Fibroblast of the aortic adventitia (primary cell): ENCODE measurements at places on chromosomes 7 and 10.

GRCh38 chr10:130707389-130707979 is 571.3 kb downstream of the GLRX3 start:
- DNase-seq = no peak

DNA sequence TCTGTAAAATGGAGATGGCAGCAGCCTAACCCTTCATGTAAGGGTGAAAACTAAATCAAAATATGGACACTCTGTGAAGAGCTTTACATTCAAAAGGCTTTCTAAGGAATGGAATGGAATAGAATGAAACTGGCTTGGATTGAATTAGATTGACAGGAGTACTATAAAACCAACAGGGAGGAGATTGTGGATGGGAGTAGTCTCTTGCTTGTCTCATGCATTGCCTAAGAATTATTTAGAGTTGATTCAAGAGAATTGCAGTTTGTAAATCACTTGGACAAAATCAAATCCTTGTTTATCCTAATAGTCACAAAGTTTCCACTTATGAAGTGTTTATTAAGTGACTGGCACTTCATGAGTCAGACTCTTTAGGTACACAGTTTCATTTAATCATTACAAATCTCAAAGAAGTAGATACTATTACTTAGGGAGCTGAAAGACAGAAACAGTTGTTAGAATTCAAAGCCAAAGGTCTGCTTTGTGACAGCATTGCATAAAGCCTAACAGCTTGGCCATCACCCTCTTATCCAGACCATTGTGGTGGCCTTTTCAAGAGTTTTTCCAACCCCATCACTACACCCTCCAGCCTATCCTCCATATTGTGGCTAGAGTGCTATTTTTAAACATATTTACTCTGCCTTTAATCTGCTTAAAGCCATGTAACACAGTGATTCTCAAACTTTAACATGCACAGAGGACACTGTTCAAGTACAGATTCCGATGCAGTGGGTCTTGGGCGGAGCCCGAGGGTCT is 91.9 kb upstream of the GHITM start:
- DNase-seq = no peak

GRCh38 chr7:129356176-129356575 is 78.1 kb upstream of the STRIP2 start:
- DNase-seq = no peak

GRCh38 chr10:12639996-12640944 is 290.9 kb downstream of the CAMK1D start:
- no peak for DNase-seq

DNA sequence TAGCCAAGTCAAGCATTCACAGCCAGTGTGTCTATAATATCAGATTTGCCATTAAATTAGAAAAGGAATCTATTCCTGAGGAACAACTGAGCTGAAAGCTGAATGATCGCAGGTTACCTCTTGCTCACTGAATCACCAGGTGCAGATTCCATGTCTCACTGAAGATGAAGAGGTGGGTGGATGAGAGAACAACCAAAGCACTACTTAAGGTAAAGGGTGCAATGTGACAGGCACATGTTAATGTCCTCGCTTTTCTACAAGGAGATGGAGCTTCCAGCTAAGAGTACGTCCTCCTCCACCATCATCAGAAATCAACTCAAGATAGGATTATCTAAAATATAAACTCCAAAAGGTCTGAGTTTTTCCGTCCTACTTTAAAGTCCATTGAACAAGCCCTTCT is 4.6 kb downstream of the SORCS1 start:
- no peak for DNase-seq

GRCh38 chr7:116089293-116089692 is 58.7 kb upstream of the TFEC start:
- DNase-seq = peak; percentile 55

DNA sequence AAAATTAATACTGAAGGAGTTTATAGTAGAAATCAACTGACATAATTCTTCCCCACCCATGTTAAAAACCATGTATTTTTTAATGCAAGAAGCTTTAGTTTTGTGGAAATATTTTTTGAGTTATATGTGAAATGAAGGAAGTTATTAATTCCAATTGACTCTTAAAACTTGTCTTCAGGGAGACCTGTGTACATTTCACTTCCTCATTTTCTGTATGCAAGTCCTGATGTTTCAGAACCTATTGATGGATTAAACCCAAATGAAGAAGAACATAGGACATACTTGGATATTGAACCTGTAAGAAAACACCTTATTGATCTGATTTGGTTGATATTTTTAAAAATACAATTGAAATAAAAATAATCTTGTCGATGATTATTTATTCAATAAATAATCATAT is 33.3 kb downstream of the CD36 start:
- DNase-seq = no peak

- no peak for DNase-seq
These were observed 21.2 kb upstream of the IGF2BP3 start for GRCh38 chr7:23491502-23491901.

DNA sequence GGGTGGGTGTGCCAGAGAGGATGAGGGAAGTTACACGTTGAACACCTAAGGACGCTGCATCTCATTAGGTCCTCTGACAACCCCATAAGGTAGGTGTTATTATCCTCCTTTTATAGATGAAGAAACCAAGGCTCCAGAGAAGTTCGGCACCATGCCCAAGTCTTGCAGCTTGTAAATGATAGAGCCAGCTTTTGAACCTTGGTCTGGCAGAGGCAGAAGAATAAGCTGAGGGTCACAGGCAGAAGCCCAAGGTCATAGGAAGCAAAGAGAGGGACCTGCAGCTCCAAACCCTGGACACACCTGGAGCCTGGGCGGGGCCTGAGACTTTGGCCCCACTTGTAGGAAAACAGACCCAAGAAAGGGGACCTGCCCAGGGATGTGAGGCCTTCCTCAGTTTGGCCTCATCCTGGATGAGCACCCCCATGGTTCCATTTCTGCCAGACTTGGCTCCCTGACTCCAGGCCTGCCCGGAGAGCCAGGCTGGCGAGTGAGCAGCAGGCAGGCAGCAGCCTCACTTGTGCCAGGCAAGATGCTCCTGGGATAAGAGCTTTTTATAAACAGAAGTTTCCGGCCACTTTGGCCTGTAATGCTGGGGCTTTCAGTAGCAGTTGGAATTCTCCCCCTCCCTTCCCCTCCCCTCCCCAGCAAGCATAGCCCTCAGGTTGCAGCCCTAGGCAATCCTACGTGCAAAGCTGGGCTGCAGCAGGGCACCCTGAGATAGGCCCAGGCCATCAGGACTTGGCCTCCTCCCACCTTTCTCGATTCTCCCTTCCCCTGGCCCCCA is 2.4 kb downstream of the KCNH2 start:
- no peak for DNase-seq

DNA sequence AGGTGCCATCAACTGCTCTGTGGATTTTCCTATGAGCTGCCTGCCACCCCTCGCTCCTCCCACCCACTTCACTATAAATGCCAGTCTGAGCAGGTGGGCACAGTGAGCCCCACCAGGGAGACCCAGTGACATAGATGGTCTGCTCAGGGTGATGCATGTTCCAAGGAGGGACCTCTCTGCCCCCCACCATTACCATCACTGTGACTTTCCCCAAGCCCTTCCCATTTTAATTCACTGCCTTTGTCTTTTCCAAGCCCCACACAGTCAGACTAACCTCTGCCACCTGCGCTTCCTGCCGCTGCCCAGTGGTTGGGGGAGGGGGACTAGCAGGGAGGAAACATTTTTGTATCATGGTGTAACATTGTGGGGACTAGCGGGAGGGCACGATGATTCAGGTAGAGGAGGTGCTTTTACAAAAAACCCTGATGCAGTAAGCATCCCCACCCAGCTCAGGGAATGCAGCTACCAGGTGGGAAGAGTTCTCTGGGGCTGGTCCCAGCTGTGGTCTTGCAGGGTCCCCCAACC is 24.6 kb downstream of the PRSS2 start:
- no peak for DNase-seq
